CD4-positive, alpha-beta T cell treated with Interleukin-6 at 100 ng/mL for 8 hours (primary cell): ENCODE measurements at places on chromosomes 1 and 21.
A peak's percentile ranks its signal among the peaks of the same experiment; 100 is the strongest.

DNA sequence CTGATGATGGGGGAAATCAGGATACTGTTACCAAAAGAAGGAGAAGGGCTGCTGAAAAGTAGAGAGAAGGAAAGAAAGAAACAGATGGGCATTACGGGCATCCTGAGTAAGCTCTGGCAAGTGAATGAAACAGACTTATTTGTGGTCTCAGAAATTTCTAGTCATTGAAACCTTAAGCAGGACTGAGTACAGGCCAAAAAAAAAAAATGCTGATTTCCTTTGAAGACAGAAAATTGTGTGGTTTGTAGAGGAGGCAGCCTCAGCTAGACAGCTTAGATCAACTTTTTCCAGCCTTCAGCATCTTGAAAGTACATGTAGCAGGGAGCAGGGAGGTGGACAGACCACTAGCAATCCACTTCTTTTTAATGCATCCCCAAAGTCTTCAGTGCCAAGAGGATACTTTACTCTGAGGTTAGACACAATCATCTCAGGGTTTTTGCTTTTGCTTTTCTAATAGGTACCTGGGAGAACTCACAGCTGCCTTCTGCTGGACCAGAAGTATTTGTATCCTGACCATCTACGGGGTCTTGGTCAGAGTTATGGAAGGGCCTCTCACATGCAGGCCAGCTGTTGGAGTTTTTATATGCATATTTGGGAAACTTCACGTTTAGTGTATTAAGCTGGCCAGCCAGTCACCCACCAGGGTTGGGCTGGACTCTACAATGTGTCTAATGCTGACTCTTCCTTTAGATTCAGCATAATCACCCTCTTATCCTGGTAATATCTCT, 10.6 kb upstream of the CAPZB start:
- no peak for DNase-seq

- DNase-seq = no peak
These were observed 46.8 kb downstream of the SAMSN1 start for GRCh38 chr21:14499316-14499715.

DNA sequence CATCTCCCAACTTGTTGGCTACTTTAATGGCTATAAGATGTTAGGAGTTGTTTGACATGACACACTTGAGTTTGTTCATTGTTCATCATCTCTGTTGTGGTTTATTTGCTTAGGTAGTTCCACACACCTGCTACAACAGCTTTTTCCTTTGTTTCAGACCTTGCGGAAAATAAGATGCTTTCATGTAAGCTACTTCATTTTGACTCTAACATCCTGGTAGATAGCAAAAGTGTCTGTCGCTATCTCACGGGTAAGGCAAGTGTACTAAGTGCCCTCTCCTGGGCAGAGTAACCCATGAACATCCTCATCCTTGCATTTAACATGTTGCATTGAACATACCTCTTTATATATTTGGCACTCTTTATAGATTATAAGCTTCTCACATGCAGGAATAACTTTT, 1.6 kb upstream of the OR10T2 start:
- no peak for DNase-seq

GRCh38 chr1:31714442-31715086, 10.7 kb upstream of the COL16A1 start:
- DNase-seq = peak; percentile 10

DNA sequence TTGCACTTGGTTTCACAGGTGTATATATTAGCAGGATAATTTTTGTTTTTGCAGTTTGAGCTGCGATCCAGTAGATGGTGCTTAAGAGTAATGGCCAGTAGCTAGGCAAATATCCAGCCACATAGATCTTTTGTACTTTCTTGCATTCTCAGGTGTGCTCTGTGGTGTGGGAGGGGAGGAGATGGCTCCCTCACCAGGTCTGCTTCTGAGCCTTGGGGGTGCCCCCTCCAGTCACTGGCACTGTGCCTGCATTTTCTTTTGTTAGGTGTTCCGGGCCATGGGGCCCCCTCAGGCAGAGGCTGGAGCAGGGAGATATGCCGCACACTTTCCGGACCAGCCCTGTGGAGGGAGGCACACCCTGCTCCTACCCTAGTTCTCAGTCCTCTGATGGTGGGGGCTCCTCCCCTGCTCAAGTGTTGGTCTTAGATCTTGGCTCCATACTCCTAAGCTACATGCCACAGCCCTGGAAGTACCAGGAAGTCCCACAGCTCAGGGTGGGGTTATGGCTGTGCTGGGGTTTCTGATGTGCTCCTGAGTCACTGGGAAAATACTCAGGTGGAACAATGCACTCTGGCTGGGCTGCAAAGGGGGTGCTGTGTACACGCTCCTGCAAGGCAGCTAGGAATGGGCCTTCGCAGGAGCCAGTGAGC, 197.6 kb upstream of the DMRTA2 start:
- no peak for DNase-seq

DNA sequence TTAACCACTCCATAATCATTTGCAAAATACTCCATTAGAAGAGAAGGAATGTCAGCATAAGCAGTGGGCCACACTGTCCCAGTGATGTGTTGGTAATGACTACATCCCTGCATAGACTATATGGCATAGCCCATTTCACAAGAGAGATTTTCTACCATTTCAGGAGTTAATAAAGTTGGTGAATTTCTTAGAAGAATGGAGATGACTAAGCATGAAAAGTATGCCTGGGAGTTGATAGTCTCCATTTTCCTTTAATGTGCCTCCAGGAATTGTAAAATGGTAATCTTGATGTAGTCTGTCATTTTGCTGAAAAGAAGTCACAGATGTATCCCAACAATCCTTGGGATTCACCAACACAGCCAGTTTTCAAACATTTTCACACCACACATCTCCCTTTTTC, 608.8 kb upstream of the CHRM3 start:
- DNase-seq = no peak

GRCh38 chr21:35325953-35326352, 276.9 kb upstream of the RUNX1 start:
- DNase-seq = no peak

- no peak for DNase-seq
These were observed 5.6 kb upstream of the KPRP start for GRCh38 chr1:152752225-152752624.

- DNase-seq = no peak
These were observed 147.5 kb downstream of the TSEN15 start for GRCh38 chr1:184199036-184199435.

DNA sequence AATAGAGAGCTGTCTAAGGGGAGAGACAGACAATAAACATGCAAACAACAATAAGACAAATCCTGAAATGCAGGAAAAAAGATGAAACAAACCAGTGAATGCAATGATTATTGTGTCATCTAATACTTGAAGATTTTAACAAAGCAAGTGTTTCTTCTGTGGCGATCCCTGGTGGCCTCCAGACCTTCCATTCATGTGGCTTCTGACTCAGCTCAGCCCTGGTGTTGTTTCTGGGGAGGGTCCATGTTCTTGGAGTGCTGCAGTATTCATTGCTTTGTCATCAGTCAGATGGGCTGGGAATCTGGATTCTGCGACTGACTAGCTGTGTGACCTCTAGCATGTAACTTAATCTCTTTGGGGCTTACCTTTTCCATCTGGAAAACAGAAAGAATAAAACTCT, 1.5 kb upstream of the C2CD4D start:
- DNase-seq = no peak

- no peak for DNase-seq
These were observed 27.3 kb downstream of the GPR157 start for GRCh38 chr1:9101510-9102146.

- DNase-seq = peak; percentile 30
These were observed 15.9 kb downstream of the INKA2 start for GRCh38 chr1:111723091-111723806.

DNA sequence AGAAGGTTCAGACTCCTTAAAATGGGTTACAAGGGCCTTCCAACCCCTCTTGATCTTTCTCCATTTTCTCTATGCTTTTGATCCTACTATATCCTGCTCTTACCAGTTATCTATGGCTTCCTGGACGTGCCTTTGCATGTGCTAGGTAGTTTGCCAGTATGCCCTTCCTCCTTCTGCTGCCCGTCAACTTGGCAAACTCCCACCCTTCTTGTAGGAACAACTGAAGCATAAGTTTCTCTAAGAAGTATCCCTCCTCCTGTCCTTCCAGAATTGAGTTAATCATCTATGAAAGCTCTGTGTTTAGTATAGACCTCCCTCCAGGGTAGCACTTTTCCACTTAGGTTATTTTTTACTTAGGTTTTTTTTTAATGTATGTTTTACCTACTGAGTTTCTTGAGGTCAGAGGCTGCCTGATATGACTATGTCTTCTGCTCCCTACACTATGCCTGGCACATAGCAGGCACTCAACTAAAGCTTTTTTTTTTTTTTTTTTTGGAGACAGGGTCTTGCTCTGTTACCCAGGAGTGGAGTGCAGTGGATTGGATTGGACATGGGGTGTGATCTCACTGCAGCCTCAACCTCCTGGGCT, 10.0 kb upstream of the IGSF3 start:
- DNase-seq = no peak

- no peak for DNase-seq
These were observed 48.4 kb downstream of the DOP1B start for GRCh38 chr21:36204980-36205379.

- no peak for DNase-seq
These were observed 156.6 kb downstream of the SIPA1L2 start for GRCh38 chr1:232473324-232473723.

DNA sequence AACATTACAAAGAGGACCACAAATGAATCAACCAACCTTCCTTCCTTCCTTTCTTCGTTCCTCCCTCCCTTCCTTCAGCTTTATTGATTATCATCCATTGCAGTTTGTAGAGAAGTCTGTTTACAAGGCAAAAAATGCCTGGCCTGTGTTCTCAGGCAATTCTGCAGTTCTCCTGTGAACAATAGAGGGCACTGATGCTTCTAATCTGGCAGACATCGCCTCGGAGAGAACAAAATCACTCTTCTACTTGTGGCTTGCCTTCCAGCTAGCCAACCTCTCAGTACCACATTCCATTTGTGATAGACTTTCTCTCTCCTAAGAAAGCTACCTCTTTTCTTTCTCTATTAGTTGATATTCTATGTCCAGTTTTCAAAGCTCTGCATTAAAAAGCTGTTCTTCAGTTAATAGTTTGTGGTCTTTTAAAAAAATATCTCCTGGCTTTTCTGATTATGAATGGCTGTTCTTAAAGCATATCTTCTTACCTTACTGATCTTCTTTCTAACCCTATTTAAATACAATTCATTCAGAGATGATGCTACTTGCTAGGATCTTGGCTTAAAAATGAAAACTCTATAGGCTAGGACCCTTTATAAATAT, 26.9 kb upstream of the ESRRG start:
- no peak for DNase-seq

DNA sequence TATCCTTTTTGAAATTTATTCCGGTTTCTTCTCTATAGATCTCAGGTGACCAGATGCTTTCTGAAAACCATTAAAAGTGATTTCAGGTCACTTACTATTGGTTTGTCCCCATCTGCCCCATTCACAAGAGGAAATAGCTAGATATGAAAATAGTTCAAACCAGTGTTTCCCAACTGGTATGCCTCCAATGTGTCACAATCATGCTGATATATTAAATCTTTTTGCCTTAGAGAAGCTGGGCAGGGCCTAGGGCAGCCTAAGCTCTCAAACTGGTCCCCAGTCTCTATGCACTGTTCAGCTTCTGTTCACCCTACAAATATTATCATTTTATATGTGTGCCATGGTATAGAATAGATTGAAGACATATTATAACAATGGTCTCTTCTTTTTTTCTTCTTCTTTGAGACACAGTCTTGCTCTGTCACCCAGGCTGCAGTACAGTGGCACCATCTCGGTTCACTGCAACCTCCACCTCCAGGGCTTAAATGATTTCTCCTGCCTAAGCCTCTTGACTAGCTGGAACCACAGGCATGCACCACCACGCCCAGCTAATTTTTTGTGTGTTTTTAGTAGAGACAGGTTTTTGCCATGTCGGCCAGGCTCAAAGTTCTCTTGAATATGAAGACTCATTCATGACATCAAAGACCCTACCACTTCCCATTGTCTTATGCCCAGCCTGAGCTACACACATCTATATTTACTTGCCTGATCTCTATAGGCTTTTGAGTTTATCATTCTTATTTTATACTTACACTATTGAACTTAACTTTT, 15.7 kb downstream of the PTPN22 start:
- no peak for DNase-seq

DNA sequence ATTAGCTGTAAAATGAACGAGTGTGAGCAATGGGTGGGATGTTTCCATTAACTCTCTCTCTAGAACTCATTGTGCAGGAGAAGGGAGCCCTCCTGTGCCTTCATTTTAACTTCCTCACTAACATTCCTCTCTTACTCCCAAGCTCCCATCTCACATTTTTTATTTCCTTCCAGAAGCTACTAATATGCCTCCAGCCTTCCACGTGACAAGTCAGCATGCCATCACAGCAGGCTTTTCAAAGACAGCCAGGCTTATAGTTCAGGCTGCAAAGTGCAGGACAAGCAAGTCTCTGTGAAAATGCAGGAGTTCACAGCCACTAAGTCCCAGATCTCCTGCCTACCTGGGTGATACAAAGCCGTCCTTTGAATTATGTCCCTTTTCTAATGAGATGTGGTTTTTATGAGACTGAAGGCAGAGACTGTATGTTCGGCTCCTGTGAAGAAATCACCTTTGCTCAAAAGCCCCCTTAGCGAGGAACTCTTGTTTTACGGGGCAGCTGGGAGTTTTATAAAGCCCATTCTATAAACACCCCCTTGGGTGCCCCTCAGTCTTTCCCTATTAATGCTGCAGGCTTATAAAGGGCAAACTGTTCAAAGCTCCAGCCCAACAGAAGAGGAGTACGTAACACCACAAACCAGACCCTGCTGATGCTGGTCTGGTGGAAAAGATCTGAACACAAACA, 14.8 kb upstream of the ANGPTL7 start:
- DNase-seq = no peak

DNA sequence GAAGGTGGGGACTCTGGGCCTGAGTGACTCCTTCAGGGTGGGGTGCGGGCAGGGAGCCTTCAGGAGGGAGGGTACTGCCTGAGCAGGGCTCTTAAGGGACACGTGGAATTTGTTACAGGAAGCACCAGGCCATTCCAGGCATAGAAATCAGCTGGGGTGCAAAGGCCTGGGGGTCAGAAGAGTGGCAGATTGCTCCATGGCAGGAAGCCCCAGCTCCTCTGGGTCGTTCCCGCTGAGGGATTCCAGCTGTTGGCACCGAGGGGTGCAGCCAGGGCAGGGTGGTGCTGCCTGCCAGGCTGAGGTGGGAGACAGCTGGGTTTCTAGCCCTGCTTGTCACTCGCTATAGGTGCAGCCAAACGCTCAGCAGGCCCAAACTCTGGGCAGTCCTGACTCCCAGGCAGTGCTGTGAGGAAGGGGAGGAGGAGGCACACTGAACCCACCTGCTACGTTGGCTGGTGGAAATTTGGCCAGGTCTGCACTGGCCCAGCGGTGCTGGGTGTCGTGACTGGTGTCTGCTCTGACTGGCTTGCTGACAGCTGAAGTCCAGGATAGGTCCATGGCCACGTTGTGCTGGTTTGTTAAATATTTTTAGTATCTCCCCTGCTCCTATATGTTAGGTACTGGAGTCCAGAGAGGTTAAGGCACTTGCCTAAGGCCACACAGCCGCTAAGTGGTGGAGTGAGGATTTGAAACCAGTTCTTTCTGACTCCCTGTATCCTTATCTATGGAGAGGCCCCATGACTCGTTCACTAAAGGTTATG, 19.3 kb downstream of the TNFRSF1B start:
- no peak for DNase-seq

GRCh38 chr1:206793620-206794019, 21.3 kb upstream of the IL10 start:
- no peak for DNase-seq

GRCh38 chr1:58774027-58774426, 9.8 kb downstream of the JUN start:
- no peak for DNase-seq
